ENCODE measurements at places on chromosomes 6 and 20. TPM values are rescaled to one million over a fixed set of nuclear protein-coding genes. Genes with fewer than 3 reads are reported as not detected.

DNA sequence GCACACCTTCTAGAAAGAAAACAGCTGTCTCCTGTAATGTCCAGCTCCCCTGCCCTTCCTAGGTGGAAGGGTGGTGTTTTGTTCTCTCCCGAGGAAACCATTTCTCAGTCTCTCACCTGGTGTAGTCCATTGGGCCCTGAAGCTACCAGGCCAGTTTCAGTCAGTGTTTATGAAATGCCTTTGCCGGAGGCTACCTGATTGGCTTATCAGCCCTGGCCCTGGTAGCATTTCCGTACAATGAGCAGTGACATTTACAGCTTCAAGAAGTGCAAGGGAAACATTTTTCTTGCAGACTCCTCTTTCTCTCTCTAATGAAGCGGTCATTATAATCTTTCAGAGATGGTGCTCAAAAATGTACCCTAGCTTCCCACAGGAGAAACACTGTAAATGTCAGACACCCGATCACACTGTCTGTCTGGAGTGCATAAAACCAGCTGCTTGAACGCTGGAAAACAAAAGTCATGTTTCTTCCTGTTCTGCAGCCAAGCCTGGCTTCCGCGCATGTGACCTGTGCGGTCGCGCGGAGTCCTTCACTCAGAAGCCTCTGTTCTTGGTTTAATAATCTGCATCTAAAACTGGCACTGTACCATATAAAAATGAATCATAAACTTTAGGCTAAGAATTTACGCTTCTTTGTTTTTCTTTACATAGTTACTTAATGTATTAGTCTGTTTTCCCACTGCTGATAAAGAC lies 28.4 kb upstream of the SAYSD1 start:
- no peak overlapping the region for H3K27ac ChIP-seq
- no peaks in the 10 kb centered on the region for H3K36me3 ChIP-seq
- H3K27me3 ChIP-seq: no peaks in the 10 kb centered on the region

GRCh38 chr6:163667372-163668060 lies 253.0 kb downstream of the QKI start:
- H3K4me1 ChIP-seq: peaks cover 11% of the 10 kb centered on the region
- H3K4me3 ChIP-seq: no peak overlapping the region
- no peaks in the 10 kb centered on the region for H3K27me3 ChIP-seq
- no peaks in the 10 kb centered on the region for H3K36me3 ChIP-seq
- no peak overlapping the region for H3K27ac ChIP-seq
- peak; percentile 81 for DNase-seq

DNA sequence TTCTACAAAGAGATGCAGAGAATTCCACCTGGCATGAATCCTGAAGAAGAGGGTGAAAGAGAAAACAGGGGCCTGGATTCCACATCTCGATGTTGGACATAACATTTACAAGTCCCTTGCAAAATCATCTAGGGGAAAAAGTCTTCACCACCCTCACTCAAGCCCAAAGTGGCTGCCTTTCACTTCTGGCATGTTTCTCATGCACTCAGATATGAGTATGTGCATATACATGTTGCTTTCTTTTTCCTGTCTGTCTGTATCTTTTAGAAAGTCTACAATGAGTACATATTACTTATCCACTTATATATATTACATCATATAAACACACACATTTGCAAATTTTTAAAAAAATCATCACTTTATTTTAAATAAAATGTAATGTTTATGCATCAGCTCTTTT lies 159.3 kb downstream of the KIF6 start:
- DNase-seq: peak; percentile 32
- H3K27ac ChIP-seq: no peak overlapping the region
- H3K4me3 ChIP-seq: no peak overlapping the region

DNA sequence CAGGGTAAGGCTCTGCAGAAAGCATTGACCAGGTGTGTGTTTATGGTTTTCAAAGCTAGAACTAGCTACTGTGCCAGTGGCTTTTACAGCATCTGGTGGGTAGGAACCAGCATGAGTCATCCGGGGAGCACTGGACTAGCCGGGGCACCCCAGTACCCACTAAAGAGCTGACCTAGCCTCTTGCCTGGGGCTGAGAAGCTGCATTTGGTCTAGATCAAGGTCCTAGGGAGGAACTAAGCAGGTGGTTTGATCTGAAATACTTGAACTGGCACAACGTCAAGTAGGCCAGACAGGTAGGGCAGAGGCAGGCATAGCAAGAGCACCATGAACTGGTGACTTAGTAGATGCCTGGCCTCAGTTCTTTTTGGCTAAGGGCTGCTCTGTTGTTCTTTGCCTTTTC lies 109.8 kb upstream of the PTPRK start:
- H3K27me3 ChIP-seq: no peaks in the 10 kb centered on the region
- no peak for DNase-seq
- no peaks in the 10 kb centered on the region for H3K36me3 ChIP-seq
- no peak overlapping the region for H3K4me3 ChIP-seq

The EPHA7 gene
- total RNA-seq: 6.3 TPM
